HFFc6 (cell line): ENCODE measurements at places on chromosomes 4 and X. TPM values are rescaled to one million over a fixed set of nuclear protein-coding genes. Genes with fewer than 3 reads are reported as not detected.

Gene FATE1
- not detected in 3 replicates for total RNA-seq

Gene VSIG1
- total RNA-seq: 0.23 TPM in 1 of 3 replicates, not detected in the others

DNA sequence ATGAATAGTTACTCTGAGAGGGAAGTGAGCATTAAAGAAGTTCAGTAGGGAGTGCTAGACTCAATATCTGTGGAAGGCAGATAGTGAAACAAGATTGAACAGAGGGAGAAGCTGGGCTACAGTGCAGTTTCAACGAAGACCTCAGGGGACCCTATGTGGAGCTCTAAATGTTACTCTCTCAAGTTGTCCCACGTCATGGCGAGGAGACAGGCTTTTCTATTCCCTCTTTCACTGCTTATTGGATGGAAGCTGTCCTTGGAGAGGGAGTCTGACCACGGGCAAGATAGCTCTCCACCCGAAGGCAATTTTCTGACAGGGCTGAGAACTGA lies 42.3 kb upstream of the CCSER1 start:
- H3K36me3 ChIP-seq: no peaks in the 10 kb centered on the region
- no peak for DNase-seq
- H3K4me3 ChIP-seq: no peak overlapping the region
- no peaks in the 10 kb centered on the region for H3K4me1 ChIP-seq

- peaks cover 2% of the 10 kb centered on the region for H3K27me3 ChIP-seq
- peaks cover 24% of the 10 kb centered on the region for H3K4me1 ChIP-seq
- DNase-seq: no peak
- H3K27ac ChIP-seq: no peak overlapping the region
- 0 out of 2 replicates have a peak, but pooled peaks cover 10% of the 10 kb centered on the region for H3K36me3 ChIP-seq
- no peak overlapping the region for H3K4me3 ChIP-seq
Measured at GRCh38 chrX:123357941-123358340, 173.9 kb downstream of the GRIA3 start.

GRCh38 chr4:118760493-118760892 lies 75.3 kb downstream of the METTL14 start:
- H3K36me3 ChIP-seq: peaks cover 75% of the 10 kb centered on the region
- DNase-seq: no peak
- no peaks in the 10 kb centered on the region; the same call in 1 of the 2 replicates for H3K27me3 ChIP-seq
- peak overlapping the region; percentile 38; the same call in 1 of the 2 replicates for H3K27ac ChIP-seq
- no peak overlapping the region for H3K4me3 ChIP-seq

GRCh38 chrX:12999422-12999821 lies 24.5 kb downstream of the TMSB4X start:
- H3K4me1 ChIP-seq: peaks cover 15% of the 10 kb centered on the region
- H3K4me3 ChIP-seq: no peak overlapping the region
- H3K27me3 ChIP-seq: no peaks in the 10 kb centered on the region; the same call in 1 of the 2 replicates
- DNase-seq: no peak
- no peaks in the 10 kb centered on the region for H3K36me3 ChIP-seq
